ENCODE measurements at places on chromosomes 5 and 9.

DNA sequence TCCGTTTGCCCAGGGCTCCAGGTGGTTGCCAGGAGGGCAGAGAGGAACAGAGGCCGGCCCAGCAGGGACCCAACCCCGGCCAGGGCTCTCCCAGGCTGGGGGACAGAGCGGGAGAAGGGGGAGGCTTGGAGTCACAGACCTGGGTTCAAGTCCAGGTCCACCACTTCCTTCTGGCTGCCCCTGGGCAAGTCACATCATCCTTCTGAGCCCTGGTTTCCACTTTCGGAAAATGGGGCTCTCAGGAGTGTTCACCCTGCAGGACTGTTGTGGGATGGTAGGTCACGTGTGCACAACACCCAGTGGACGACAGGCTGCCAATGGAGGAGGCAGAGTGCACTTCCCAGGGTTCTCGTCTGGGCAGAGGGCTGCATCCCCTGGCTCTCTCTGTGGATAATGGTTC is 245.4 kb downstream of the PBX3 start:
- DNase-seq: no peak

DNA sequence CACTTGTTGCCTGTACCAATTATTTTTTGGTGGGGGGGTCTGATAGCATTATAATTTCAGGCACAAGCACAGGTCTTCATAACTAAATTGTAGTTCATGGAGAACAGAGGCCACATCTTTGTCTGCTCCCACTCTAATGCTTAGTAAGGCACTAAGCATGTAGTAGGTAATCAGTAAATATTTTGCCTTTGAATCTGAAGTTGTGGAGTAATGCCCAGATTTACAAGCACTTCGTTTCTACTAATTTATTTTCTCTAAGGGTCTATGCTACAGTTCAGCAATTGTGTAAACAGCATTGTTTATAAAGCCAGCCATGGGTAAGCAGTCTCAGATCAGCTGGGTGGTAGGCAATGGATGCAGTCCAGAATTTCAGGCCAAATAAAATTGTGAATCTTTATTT is 78.6 kb downstream of the GRIA1 start:
- DNase-seq: no peak

GRCh38 chr5:4661326-4661725 is 478.8 kb upstream of the ADAMTS16 start:
- no peak for DNase-seq

- no peak for DNase-seq
These were observed 49.9 kb upstream of the ERBIN start for GRCh38 chr5:65876496-65876895.

GRCh38 chr9:106467113-106467864 is 395.7 kb upstream of the ZNF462 start:
- no peak for DNase-seq

- DNase-seq: no peak
These were observed 229.9 kb downstream of the SGCD start for GRCh38 chr5:156556666-156557406.

DNA sequence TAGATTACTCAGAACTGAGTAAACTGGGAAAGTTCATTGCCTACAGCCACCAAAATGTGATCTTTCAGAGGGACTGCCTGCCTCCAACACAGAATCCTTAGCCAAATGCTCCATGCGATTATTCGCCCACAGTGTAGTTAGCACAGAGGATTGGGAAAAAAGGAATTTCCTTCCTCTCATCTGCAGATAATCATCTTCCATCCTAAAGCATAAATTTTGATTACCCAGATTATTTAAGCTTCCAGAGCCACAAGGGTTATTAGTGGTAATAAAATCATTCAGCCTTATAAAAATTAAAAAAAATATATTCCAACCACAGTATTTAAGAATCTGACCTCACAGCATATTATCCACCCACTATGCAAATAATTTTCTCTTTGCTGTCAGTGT is 285.3 kb upstream of the GRAMD2B start:
- DNase-seq: no peak

DNA sequence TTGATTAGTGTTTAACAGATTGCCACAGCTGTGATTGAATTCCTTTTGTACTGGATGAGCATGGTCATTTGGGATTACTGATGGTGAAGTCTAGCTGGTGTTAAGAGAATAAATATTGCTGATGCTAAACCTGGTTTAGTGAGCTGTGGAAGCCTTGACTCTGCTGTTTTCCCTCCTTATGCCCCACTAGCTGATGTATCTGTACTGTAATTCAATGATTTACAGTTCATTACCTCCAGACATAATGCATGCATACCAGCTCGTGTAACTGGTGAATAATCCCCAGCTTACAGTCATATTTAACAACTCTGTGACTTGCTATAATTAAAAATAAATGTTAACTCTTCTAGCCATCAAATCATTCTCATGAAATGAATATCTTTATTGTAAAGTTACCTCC is 1.7 kb upstream of the CMYA5 start:
- no peak for DNase-seq

GRCh38 chr5:55897905-55898304 is 46.7 kb downstream of the IL31RA start:
- DNase-seq: no peak

DNA sequence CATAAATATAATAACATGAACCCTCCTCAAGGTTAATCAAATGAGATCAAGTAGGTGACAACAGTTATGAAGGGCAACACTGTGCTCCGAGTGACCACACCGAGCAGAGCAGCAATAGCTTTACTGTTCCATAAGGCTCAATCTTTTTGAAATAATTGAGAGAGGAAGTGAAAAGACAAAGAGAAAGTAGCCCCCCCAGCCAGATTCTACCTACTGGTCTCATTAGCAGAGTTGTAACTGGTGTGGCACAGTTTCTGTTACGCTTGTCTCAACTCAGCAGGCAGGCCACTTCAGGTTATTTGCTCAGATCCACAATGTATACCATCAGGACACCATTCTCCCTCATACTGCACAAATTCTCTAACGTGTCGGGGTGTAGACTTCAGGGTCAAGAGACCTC is 14.0 kb downstream of the PRUNE2 start:
- no peak for DNase-seq

GRCh38 chr9:21825637-21826036 is 23.2 kb downstream of the MTAP start:
- DNase-seq: no peak

DNA sequence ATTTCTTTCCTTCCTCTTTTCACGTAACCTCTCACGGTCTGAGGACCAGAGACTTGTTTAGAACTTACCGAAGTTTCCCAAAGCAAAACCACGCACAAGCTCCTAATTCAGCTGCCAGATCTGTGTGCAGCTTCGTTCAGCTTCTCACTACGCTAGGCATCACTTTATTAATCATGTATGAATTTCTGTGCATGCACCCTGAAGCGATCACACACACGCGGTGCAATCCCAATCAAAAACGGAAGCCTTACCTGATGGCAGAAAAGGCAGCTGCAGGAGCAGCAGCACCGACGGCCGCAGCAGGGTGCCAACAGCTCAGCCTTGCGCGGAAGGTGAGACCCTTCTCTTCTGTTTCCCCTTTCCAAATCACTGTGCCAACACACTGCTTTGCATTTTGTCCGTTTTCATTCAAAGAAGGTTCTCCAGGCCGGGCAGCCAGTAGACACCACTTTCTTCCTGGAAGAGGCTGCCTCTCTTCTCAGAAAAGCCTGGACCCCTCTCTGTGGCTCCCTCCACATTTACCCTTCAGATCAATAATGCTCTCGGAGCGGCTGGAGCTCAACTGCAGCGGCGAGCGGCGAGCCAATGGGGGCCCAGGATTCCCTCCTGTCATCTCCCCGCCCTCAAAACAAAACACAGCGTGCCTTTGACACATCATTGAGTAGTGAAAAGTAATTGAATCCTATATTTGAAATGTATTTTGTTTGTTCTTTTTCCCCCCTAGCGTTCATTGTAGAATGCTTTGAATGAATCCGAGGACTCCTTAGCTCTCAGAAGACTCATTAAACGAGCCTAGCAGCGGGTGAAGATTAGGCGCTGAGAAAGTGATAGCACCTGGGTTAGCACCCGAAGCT is at the start of gene CDH12:
Gene CDH12 (minus strand): TSS at position 538 of the 854 bp plus-strand sequence.
- peak; percentile 44 for DNase-seq

DNA sequence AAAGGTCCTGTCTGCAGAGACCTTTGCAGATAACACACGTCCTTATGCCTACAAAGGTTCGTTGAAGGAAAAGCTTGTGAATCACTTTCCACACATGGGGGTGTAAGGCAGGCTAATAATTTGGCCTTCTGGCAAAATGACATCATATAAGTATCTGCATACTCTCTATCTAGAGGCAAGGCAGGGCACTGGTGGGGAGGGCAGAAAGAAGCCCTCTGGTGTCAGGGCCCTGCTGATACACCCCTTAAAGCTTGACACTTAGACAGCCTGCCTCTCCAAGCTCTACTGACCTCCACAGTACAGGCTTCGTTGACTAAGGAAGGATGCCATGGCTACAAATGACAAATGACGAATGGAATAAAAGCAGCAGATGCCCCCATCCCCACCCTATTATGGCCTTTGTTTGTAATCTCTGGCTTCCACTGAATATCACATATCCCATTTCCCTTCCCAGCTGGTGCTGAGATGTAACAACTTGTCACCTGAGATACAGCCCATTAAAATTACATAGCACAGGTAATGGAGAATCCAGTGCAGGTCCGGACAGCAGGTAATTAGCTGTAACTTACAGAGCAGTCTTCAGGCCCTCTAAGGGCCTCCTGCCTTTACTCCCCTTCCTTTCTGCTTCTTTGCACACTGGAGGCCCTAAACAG is 76.9 kb upstream of the IFNK start:
- DNase-seq: no peak

GRCh38 chr9:9124616-9125015 is 1325.0 kb upstream of the DMAC1 start:
- DNase-seq: no peak

GRCh38 chr9:89669361-89669842 is 64.6 kb downstream of the GADD45G start:
- no peak for DNase-seq

GRCh38 chr5:100901821-100902341 is 1.2 kb downstream of the ST8SIA4 start:
- peak; percentile 93 for DNase-seq

GRCh38 chr9:70220216-70220615 is 38.6 kb upstream of the SMC5 start:
- DNase-seq: no peak

DNA sequence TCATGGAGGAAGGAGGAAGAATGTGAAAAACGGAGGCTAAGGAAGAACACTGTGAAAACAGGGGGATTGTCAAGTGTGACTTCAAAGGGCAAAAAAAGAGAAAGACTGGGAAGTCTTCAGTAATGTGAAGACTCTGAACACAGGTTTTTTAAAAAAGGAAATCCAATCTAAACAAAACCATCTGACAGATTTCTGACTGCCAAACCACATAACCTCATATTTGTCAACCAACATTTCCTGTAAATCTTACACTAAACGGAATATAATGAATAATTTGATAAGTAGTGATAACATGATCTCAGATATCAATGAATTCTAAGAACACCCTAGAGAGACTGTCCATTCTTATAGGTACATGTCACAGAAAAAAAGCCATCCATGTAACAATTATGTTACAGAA is 124.7 kb downstream of the FBN2 start:
- no peak for DNase-seq

GRCh38 chr5:149719666-149720065 is 10.4 kb upstream of the PPARGC1B start:
- DNase-seq: no peak

DNA sequence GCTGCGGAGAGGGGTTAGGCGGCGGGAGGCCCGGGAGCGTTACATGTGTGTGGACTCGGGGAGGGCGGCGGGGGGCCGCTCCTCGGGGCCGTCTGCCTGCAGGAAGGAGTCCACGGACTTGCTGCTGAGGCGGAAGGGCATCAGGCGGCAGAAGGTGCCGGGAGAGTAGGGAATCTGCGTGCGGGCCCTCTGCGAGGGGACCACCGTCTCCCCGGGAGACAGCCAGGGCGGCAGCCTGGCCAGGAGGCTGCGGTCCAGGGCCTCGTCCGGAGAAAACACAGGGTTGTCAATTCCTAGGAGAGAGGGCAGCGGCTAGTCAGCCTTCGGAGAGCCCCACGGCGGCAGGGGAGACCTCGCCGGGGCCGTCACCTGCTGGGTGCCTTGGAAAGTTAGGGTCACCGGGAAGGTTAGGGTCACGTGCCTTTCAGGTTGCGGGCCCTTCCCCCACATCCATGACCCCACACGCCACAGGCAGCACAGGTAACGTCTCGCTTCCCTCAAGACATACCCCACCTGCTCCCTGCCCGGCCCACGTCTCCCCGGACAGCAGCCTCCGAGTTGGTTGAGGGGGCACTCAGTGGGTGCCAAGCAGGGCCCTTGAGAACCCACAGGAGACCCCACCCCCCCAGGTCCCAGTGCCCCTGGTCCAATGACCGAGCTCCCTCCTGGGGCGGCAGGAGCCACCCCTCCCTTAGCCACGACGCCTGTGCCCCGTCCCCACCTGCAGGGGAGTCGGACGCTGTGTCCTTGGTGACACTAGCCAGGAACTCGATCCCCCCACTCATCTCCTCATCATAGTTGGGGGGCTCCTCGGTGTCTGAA is 32.1 kb downstream of the EXOC3 start:
- no peak for DNase-seq

DNA sequence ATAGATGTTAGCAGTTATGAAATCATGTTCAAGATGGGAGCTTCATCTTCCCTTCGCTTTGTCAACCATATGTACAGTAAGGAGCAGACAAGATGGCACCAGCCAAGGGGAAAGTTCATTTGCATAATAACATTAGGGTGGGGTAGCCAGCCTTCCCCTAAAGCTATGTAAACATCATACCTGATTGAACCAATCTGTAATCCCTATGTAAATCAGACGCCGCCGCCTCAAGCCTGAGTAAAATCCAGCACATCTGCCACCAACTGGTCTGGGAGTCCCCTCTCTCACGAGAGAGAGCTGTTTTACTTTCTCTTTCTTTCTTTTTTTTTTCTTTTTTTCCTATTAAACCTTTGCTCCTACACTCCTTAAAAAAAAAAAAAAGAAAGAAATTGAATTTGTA is 30.8 kb upstream of the REEP2 start:
- DNase-seq: no peak

DNA sequence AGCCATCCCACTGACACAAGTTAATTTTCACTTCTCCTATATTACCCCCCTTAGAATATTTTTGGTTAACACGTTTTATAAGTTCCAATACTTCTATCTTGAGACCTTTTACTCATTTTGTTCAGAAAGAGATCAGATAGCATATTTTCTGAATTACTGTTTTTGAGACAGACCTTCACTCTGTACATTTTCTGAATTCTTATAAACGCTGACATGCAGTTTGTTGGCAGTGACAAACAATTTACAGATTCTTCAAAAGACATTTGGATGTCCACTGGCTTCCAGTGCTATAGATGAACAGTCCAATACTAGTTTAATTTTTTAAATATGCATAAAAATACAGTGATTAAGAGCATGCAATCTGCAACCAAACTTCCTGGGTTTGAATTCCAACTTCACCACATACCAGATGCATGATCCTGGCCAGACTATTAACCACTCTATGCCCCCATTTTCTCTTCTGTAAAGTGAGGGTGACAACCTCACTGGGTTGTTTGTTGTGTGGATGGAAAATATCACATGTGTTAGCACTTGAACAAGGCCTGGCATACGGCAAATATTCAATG is 142.1 kb downstream of the AGTPBP1 start:
- DNase-seq: no peak

Data from KBM-7 (cell line).